ENCODE measurements at places on chromosomes 3 and 15.

GRCh38 chr3:67916353-67916752 lies 261.9 kb upstream of the SUCLG2 start:
- no peak for DNase-seq

GRCh38 chr3:128285042-128285966 lies 132.0 kb downstream of the EEFSEC start:
- no peak for DNase-seq

DNA sequence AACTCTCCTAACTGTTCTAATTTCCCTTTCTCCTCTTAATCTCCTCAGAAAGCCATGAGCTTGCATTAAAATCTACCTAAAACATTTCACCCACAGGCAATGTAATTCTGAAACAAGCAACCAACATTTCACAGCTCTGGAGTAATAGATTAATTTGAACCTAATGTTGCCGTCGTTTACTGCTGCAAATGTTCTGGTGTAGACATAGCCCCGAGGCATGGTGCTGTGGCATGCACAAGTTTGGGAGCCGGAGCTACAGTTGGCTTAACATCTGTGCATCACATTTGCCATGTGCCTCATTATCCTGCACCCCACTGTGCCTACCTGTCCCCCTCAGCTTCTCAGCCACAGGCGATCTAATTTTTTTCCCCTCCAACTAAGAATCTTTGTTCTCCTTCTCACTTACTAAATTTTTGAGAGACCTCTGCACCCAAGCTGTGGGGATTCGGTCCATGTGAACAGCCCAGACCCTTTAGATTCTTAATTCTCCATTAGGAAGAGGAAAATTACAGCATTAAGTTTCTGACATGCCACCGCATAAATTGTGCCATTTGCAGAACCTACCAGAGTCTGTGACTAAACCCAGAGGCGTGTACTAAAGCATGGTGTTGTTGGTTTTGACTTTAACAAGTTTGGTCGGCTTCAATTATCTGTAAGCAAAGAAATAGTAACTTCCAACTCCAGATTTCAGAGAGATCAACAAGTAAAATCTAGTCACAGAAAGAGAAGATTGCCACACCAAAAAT lies 419.2 kb downstream of the MECOM start:
- no peak for DNase-seq

DNA sequence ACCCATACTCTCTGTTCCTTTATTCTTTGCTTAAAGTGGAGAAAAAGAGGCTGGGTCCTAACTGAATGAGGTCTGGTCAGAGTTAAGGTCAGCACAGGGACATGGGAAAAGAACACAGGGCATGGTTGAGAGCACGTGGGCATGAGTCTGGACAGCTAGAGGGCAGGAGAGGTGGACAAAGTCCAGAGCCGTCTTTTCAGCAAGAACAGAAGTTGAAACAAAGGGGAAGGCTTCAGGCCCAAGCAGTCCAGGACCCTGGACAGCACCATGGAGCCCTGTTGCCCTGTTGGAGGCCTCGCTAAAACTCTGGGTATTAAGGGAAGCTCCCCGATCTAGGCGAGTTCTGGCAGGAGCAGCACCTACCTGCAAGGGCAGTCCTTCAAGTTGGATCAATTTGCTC lies 50.7 kb downstream of the XYLB start:
- DNase-seq: no peak

- DNase-seq: no peak
These were observed 58.1 kb upstream of the MEF2A start for GRCh38 chr15:99507504-99508310.

DNA sequence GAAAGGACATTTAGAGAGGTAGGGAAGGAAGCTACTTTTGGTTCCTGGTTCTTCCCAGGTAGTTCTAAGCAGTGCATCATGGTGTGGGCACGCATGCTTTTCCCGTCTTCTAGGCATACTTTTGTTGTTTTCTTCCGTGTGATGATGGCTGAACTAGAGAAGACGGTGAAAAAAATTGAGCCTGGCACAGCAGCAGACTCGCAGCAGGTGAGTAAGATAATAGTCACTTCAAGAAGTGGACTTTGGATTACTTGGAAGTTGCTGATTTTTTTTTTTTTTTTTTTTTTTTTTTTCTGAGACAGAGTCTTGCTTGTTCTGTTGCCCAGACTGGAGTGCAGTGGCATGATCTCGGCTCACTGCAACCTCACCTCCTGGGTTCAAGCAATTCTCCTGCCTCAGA lies 17.9 kb downstream of the FANCD2OS start:
- DNase-seq: no peak

DNA sequence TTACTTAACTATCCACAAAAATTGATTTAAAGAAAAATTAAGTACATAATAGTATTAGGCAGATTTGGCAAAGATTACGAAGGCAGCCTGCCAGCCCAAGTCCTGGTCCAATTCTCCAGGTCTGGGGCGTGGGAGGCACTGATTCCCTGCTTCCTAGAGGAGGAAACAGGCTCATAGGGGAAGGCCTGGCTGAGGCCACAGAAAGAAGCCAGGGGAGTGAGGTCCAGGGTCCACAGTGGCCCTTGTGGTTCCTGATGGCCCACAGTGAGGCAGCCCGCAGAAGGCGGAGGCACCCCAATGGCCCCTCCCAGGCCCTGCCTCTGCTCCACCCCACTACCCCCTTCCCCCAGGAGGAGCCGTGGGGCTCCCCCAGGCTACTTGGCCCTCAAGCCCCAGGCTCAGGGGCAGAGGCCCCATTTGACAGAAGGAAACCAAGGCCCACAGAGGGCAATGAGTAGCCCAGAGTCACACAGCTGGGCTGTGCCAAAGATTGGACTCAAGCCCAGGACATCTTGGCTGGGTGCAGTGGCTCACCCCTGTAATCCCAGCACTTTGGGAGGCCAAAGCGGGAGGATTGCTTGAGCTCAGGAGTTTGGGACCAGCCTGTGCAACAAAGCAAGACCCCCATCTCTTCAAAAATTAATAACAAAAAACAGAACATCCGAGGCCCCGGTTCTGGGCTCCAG lies 21.0 kb downstream of the H1-8 start:
- DNase-seq: no peak

DNA sequence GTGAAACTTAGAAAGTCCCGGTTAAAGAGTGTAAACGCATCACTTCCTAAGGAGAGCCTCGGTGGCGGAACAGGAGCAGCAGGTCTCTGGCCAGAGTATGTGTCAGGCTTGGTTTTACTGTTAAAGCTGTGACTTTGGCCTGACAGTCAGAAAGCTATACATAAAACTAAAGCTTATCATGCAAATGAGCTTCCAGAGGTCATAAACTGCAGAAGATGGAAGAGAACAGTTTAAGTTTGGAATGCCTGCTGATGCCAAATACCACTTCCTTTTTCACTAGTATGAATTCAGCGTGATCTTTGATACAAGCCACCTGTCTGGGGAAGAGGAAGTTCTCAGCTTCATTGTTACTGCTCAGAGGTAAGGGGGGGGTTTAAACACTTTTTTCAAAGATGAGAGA lies 125.1 kb upstream of the CTDSPL start:
- DNase-seq: no peak

DNA sequence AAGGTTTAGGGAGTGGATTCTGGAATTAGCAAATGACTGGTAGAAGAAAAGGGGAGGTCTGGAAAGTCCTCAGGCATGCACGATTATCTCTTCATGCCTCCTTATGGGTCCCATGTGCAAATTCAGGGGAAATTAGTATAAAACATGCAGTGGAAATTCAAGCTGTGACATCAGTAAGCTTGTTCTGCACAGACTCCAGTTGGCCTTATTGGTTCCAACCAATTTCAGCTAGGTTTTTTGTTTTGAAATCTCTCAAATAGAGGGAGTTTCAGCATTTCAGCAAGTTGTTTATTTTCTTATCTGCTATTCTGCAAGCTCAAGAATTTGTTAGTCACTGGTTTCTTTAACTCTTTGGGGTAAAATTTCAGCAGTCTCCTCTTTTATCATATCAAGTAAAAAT lies 774 bp upstream of the TMCO5A start:
- DNase-seq: no peak

GRCh38 chr15:48533982-48534381 lies 111.5 kb downstream of the FBN1 start:
- no peak for DNase-seq

- no peak for DNase-seq
These were observed 141.8 kb downstream of the XXYLT1 start for GRCh38 chr3:195129072-195129643.

DNA sequence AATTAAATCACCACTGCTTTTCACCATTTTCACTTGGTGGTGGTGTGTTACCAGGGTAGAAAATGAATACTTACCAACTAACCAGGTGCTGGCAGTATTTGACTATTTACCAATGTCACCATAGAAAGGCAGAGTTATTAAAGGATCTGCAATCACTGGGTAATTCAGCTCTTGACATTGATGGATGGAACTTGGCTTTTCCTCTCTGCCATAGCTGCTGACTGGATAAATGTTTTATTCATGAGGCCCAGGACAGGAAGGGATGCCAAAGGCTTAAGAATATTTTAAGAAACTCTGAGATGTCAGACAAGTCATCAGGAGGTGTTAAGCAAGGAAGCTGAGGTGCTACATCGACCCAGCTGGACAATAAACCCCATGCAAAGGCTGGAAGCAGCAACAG lies 495.5 kb upstream of the CFAP20DC start:
- DNase-seq: no peak

GRCh38 chr3:43766672-43767465 lies 76.1 kb downstream of the ABHD5 start:
- no peak for DNase-seq

GRCh38 chr3:127652246-127652995 lies 20.3 kb upstream of the ABTB1 start:
- no peak for DNase-seq

- no peak for DNase-seq
These were observed 96.1 kb downstream of the IGF2BP2 start for GRCh38 chr3:185728630-185729336.

- DNase-seq: no peak
These were observed 43.3 kb upstream of the LMOD3 start for GRCh38 chr3:69165744-69166143.

DNA sequence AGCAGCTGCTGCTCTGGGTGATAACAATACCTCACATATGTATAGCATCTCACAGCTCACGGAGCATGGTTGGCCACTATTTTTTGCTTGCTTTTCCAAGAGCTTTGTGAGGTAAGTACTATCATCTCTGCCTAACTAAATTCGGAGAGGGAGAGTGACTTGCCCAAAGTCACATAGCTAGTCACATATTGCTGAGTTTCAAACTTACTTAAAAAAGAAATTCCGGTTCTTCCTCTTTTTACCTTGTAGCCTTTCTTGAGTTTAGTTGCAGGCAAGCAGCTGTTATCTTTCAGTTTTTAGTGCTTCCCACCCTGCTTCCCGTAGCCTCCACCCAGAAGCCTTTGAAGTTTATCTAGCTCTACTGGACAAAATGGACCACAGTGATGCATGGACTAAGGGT lies 309.2 kb downstream of the PDCD6IP start:
- no peak for DNase-seq

DNA sequence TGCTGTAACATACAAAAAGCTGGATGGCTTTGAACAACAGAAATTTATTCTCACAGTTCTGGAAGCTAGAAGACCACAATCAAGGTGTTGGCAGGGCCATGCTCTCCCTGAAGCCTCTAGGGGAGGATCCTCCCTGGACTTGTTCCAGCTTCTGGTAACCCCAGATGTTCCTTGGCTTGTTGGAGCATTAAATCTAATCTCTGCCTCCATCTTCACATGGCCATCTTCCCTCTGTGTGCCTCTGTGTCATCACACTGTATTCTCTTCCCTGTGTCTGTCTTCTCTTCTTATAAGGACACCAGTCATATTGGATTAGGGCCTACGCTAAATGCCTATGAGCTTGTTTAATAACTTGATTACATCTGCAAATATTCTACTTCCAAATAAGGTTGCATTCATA lies 109.5 kb downstream of the STAG1 start:
- DNase-seq: no peak

GRCh38 chr3:78337801-78338211 lies 1297.9 kb downstream of the ROBO2 start:
- no peak for DNase-seq

- DNase-seq: no peak
These were observed 119.5 kb downstream of the ZNF280D start for GRCh38 chr15:56613811-56614210.

- no peak for DNase-seq
These were observed 12.4 kb downstream of the NDUFB4 start for GRCh38 chr3:120608506-120608905.

DNA sequence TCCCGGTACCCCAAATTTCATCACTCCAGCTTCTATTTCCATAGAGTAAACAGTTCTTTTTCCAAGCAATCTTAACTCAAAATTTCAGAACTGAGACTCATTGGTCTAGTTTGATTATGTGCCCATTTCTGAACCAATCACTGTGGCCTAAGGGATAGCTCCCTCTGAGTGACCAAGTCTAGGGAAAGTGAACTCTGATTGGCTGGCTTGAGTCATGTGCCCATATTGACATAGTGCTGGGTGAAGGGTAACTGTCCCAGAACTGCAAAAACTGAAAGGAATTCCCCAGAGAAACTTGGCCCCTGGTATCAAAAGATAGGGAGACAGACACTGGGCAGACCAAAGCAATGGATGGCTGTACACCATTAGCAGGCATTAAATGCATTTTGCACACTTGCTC lies 171.2 kb upstream of the WNT5A start:
- DNase-seq: no peak

DNA sequence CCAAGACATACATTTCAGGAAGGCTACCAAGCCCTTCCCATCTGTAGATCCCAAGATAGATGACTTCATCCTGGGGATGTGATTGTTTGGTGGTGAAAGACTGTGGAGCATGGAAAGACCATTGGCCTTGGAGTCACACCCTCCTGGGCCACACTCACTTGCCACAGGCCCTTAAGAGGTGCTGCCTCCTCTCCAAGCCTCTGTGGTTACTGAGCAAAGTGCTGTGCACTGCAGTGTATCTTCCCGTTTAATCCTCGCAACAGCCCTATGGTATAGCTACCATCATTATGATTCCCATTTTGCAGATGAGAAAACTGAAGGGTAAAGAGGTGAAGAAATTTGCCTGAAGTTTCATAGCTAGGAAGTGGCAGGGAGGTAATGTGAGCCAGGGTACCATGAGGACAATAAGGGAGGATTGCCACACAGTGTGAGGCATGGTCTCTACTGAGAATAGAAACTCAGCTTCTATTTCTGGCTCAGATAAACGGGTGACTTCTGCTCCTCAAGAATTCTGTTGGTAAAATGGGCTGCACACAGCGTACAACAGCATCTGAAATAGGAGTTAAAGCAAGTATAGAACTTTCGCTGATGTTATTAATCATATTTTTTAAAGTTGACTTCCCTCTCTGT lies 23.9 kb upstream of the RHO start:
- DNase-seq: no peak

- DNase-seq: no peak
These were observed 52.2 kb downstream of the FBLN2 start for GRCh38 chr3:13600950-13601691.

DNA sequence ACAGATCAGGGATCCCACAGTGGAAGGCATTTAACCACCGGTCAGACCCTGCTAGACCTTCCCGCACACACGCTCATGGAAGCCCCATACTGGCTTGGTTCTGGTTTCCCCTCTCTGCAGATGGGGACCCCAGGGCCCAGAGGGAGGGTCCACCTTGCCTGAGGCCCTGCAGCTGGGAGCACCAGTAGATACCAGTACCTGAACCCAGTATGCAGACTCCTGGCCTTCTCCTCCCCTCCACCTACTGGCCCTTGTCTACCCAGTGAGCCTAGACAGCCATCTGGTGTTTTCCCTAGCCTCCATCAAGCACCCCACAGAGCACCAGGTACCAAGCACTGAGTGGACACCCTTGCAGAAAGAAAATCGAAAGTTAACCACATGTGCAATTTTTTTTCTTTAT lies 65.1 kb downstream of the MEGF11 start:
- DNase-seq: no peak
